ENCODE measurements at places on chromosomes 13 and 19.

GRCh38 chr13:107518292-107518691 is 697.0 kb downstream of the LIG4 start:
- no peak for DNase-seq

- no peak for DNase-seq
Measured at GRCh38 chr13:73681779-73682178, 452.4 kb downstream of the KLF12 start.

- DNase-seq, result peak; percentile 16
Measured at GRCh38 chr13:41458187-41458760, 924 bp downstream of the RGCC start.

DNA sequence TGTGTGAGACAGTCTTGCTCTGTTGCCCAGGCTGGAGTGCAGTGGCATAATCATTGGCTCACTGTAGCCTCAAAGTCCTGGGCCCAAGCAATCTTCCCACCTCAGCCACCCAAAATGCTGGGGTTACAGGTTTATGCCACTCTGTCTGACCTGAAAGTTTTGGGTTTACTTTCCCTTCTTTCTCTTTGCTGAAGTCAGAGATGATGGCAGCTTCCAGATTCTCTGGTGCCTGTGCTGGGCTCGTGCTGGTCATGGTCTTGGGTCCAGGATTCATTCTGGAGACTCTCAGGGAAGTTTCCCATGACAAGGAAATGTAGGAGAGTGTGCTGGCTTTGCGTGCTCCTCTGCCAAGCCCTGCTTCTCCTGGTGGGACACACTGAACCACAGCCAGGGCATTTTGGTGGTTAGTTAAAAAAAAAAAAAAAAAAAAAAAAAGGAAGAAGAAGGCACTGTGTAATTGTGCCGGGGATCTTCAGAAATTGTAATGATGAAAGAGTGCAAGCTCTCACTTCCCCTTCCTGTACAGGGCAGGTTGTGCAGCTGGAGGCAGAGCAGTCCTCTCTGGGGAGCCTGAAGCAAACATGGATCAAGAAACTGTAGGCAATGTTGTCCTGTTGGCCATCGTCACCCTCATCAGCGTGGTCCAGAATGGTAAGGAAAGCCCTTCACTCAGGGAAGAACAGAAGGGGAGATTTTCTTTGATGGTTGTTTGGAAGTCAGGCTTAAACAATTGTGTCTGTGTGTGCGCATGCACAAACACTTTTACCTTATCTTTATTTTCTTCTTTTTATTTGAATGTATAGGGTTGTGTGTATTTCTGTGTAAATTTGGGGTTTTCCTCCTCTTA is at the start of gene ALOX5AP:
Gene ALOX5AP, plus strand, starts transcription at position 519 of the 847 bp plus-strand sequence. Its CDS starts 63 bp downstream, at position 582.
- DNase-seq, result no peak

- DNase-seq, result no peak
Measured at GRCh38 chr19:16896146-16897028, 7.6 kb downstream of the F2RL3 start.

DNA sequence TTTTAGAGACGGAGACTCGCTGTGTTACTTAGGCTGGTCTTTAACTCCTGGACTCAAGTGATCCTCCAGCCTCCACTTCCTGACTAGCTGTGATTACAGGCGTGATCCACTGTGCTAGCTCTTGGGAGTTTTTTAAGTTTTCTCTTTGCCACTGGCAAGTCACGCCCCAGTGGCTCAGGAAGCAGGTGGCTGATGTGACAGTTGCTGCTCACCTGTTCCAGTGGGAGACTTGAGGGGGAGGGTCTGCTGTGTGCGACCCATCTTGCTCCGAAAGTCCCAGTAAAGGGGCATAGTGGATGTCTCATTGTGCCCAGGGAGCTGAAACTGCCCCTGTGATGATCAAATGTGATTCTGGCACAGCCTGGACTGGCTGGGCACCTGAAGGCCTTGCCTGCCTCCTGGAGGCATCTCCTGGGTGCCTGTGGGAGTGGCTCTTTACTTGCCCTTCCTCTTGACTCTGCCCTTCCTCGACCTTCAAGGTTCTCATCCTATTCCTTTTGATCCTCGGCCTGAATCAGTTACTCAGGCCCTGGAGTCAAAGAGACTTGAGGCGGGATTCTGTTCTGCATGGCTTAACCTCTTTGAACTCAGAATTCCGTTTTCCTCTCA is 7.8 kb downstream of the SMARCA4 start:
- no peak for DNase-seq

DNA sequence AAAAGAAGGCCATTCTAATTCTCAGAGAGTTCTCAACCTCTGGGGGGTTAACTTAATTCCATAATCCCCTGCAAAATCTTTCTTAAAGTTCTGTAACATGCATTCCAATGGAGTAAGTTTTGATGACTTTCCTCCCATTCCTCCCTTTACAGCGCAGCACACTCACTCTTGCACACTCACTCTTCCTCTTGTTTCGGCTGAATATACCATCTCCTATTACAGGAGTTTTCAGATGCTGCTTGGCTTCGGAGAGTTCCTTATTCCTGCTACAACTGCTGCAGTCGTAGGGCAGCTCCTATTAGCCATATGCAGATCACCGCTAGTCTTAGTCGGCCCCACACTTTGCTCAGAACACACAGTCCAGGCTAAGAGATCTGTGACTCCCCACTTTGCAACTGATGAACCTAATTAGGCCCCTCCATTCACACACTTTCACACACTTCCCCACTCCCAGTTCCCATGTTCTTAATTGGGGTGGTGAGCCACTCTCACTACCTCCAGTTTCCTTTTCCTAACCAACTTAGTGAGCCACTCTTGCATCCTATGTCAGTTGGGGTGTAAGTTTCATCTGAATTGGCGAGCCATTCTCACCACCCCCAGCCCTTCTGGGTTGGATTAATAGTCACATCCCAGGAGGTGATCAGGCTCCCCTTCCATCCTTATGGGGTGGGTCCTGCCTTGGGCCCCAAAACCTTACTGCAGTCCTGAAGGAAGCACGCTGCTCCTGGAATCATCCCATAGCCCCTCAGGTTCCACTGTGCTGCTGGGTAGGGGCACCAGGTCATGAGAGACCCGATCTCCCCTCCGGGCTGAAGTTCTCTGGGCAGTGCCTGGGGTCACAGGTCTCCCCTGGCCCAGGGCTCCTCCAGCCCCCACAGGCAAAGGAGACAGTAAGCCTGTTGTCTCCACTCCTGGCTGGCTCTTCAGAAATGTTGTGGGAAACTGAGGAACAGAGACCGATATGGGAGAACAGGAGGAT is 53.9 kb downstream of the OR10H4 start:
- DNase-seq, result no peak

DNA sequence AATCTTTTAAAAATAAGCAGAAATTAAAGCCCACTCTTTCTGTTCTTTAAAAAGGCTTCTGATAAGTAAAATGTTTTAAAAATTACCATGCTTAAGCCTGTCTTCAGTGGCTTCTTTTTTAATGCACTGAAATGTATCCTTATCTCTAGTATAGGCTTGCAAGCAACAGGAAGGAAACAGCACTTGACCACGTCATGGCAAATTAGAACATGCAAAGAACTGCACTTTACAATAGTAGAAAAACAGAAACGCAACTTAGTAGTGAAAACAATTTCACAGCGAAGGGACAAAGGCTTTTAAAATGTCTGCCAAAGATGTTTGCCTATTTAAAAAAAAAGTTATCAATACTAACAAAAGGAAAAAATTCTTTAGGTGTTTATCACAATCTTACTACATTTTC is 36.3 kb downstream of the ELF1 start:
- DNase-seq, result no peak

DNA sequence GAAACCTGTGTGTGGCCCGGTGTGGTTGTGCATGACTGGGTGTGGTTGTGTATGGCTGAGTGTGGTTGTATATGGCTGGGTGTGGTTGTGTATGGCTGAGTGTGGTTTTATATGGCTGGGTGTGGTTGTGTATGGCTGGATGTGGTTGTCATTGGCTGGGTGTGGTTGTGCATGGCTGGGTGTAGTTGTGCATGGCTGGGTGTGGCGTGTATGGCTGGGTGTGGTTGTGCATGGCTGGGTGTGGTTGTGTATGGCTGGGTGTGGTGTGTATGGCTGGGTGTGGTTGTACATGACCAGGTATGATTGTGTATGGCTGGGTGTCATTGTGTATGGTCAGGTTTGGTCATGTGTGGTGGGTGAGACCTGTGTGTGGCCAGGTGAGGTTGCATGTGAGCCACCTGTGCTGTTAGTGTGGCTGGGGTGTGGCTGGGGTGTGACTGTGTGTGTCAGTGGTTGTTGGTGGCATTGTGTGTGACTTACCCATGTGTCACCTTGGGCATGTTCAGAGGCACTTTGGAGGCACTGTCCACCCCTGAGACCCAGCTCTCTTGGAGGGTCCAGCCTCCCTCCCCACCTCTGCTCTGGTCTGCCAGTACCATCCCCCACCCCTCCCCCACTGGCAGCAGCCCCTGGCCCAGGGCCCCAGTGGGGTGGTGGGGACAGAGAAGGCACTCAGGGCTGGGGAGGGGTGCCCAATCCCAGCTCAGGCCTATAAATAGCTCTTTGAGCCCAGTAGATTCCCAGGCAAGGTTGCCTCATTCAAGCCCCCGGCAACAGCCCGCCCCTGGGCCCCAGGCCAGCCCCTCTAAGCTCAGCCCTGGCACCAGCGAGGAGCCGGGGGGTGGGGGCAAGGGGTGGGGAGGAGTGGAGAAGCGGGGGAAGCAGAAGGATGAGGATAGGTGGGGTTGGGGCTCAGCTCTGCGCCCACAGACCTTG is 3.9 kb upstream of the NCAN start:
- DNase-seq, result no peak

DNA sequence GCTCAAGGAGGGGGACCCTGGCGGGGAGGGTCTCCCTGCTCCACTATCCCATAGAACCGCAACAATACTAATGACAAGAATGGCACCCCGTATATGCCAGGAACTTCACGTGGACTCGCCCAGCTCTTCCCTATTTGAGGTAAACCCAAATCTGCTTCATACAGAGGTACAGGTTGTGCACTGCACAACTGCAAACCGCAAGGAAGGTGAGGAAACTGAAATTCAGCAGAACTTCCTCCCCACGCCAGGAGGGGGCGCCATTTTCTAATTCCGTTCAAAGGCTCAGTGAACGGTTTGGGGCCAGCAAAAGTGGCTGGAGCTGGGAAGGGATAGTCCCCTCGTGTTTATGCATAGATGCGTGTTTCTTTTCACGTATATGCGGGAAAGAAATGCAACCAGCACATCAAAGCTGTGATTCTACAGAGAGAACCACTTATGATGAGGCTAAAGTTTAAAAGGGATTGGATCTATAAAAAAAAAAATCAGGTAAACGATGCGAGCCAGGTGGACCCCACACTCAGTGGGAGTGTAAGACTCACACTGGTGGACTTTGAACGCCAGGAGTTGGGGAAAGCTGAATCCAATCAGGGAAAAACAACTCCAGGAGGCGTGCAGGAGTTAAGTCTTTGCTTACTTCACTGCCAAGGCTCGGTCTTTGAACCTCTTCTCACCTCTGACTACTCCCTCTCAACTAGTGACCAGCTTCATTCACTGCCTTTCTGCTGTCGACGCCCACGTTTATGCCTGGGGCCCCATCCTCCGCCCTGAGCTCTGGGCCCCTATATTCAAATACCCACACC is 20.3 kb downstream of the C19orf81 start:
- DNase-seq, result peak; percentile 34

GRCh38 chr13:94677799-94678198 is 34.5 kb downstream of the SOX21 start:
- DNase-seq, result no peak

DNA sequence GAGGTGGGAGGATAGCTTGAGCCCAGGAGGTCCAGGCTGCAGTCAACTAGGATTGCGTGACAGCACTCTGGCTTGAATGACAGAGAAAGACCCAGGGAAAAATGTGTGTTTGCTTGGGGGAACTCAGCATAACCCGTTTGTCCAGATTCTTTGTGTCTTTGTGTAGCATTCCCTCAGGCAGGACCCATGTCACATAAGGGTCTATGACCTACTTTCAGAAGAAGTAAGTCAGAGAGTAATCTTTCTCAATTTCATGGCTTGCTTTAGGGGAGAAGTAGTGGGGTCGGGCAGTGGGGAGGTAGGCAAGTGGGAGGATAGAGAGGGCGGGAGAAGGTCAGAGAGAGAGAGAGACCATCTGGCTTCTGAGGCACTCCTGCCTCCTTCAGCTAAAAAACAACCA is 11.9 kb upstream of the PSPC1 start:
- DNase-seq, result no peak

DNA sequence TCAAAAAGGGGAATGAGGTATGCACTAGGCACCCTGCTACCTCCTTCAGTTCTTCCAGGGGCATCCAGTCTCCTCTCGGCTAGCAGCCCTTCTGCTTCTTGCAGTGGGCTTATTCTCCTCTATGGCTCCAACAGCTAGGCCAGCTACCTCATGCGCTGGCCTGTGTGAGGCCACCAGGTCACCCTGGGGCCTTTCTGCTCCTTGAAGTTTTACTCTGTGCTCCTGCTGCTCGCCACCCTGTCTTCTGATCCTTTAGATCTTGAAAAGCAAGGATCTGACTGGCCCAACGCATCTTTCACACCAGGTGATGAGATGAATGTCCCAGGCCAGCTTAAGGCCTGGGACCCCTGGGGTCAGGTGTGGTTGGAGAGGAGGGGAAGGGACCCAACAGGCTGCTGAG is 66.2 kb downstream of the RUBCNL start:
- DNase-seq, result no peak

DNA sequence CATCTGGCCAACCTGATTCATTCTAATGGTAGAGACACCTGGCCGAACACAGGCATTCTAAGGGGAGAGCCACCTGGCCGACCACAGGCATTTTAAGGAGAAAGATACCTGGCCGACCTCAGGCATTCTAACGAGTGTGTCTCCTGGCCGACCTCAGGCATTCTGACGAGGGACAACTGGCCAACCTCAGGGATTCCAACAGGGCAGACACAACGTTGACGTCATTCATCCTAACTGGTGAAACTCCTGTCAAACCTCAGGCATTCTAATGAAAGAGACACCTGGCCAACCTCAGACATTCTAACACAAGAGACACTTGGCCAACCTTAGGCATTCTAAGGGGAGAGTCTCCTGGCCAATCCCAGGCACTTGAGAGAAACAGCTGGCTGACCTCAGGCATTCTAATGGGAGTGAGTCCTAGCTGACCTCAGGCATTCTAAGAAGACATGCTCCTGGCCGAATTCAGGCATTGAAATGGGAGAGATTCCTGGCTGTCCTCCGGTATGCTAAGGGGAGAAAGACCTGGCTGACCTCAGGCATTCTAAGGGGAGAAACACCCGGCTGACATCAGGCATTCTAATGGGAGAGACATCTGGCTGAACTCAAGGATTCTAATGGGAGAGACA is 1352.5 kb downstream of the UQCRFS1 start:
- DNase-seq, result no peak

DNA sequence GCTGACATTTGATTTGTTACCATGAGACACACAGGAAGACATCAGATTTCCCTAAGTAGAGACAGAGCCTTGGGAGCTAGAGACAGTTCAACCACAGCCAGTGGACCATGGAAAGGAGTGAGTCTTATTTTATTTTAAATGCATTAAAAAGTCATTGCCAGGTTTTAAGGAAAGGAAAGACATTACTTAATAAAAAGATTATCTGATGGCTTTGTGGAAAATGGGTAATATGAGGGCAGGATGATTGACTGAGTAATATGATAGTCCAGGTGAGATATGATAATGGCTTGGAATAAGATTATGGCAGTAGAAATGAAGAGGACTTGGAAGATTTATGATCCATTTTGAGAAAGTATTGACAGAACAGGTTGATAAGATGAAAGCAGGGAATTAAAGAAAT is 580.1 kb downstream of the GPC5 start:
- DNase-seq, result no peak

DNA sequence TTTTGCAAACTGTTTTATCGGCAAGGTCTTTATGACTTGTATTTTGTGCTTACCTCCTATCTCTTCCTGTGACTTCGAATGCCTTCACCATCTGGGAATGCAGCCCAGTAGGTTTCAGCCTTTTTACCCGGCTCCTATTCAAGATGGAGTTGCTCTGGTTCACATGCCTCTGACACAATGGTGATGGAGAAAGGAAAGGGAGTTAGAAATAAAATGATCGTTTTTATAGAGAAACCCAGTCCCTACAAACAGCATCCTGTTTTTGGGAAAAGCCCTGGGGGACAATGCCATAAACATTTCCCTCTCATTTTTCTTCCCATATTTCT is 27.5 kb upstream of the SLC46A3 start:
- DNase-seq, result no peak

Data from EL (cell line).